Stimulated activated CD4-positive, alpha-beta T cell treated with anti-CD3 and anti-CD28 coated beads, TNF-alpha, amount 100 ng/mL, for 4 hours (primary cell): ENCODE measurements at places on chromosomes 6 and 20.

- no peak for DNase-seq
Observed at GRCh38 chr6:13256266-13257001, 71.9 kb downstream of the TBC1D7 start.

- DNase-seq = no peak
Observed at GRCh38 chr6:53771785-53772624, 22.8 kb upstream of the LRRC1 start.

DNA sequence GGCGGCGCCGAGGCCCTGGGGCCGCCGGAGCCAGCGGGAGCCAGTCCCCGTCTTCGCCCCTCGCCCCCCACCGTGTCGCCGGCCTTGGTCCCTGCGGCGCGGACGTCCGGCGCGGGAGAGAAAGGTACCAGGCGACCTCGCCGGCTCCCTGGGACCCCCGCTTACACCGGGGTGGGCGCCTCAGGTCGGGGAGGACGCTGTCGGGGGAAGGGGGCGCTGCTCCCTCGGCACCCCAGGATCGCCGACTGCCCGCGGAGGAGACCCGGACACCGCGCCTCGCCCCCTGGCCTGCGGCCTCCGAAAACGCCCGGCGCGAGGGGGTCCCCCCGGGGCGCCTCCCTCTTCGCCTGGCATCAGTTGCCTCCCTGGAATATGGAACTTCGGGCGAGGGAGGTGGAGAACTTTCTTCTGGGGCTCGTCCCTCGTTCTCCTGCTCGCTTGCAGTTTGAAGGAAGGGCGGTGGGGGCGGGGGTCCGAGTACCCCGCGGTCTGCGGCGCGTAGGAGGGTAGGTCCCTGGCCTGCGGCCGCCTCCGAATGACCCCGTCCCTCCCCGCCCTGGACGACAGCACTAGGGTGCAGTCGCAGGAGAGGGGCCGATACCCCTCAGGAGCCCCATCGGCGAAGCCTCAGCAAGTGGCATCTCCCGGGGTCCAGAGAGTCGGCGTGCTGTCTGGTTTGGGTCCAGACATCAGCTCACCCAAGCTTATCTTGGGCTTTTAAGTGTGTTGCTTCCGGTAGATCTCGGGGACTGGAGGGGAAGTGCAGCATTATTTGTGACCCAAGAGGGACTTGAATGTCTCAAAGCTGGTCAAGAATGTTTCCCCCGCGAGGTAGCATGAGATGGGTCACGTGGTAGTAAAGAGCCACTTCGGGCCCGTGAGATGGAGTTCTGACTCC is 549 bp downstream of the ANKRD6 start:
- peak; percentile 12 for DNase-seq

DNA sequence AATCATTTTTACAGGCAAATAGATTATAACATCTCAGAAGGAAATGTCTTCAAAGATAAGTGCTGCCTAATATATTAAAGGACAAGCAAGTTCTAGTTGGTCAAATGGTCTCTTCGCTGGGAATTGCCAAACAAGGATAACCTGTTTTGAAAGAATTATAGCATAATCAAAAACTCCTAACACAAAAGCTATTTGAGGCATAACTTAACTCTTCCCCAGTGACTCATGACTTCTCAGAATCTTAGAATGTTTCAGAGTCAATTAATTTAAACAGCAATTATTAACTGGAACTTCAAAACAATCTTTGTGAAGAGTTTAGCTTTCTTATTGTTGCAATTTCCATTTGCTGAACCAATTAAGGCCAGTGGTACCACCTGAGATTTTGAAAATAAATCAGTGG is 126.6 kb downstream of the MTFR2 start:
- no peak for DNase-seq

DNA sequence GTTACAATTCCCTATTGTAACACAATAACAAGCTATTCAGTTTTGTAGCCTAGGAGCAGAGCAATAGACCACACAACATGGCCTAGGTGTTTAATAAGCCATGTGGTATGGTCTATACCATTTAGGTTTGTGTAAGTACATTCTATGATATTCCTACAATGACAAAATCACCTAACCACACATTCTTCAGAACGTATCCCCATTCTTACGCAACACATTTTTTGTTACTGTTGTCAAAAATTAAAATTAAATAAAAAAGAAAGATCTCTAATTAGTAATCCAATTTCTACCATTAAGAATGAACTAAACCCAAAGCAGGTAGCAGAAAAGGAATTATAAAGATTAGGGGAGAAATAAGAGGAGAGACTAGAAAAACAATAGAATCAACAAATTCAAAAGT is 44.0 kb downstream of the RANBP9 start:
- no peak for DNase-seq

- no peak for DNase-seq
Observed at GRCh38 chr6:84583784-84584183, 180.6 kb downstream of the TBX18 start.

DNA sequence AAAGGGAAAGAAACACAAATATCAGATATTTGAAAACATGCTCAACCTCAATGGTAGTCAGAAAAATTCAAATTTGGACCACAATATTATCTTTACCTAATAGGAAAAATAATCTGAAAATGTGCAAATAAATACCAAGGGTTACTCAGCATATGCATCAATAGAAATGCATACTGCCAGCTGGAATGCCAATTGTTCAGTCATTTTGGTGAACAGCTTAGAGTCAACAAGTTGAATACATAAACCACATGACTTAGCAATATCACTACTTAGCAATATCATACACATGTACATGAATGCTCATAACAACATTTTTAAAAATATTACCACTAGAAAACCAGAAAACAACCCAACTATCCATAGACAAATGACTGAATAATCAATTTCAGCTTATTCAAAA is 212.7 kb downstream of the PTPRK start:
- DNase-seq = no peak

DNA sequence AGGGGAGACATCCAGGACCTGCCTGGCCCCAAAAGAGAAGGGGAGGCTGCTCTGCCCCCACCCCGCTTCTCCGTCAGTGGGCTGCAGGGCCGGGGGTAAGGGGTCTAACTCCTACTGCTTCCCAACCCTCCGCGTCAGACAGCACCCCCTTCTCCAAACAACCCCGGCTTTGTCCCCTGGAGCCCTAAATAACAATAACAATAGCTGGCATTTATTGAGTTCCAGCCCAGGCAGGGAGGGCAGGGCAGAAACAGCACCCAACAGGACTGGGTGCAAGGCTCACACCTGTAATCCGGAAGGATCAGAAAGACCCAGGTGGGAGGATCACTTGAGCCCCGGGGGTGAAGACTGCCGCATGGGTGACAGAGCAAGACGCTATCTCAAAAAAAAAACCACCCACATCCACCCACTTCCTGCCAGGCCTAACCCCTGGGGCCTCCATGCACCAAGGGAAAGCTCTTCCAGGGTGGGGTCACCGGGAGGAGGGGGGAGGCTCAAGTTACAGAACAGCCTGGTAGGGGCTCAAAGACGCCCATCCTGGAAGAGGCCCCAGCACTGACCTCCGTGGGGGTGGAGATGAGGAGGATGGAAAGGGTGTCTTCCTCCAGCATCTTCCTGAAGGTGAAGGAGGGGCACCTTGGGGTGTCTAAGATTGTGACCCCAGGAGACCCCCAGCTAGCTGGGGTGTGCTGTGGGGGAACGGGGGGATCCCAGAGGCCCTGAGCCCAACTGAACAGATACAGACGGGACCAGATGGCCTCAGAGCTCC is 1.3 kb upstream of the FNDC11 start:
- DNase-seq = peak; percentile 26

GRCh38 chr6:33028220-33028849 is 18.9 kb upstream of the HLA-DOA start:
- DNase-seq = no peak

DNA sequence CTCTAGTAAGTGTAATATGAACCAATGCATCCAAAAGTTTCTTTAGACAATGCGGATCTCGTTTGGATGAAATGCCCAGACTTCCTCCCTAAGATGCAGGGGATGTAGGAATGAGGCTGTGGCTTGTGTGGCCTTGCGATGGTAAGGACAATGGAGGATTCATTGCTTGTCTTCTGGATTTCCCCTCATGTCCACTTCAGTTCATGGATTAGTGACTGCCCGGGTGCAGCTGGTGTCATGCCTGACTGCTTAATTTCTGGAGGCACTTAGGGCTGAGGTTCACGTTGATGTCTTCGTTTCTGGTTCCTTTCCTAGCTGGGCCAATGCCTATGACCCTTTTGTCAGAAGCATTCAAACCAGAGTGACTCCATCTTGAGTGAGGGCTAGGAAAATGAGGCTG is 93.8 kb downstream of the SCP2D1 start:
- no peak for DNase-seq

DNA sequence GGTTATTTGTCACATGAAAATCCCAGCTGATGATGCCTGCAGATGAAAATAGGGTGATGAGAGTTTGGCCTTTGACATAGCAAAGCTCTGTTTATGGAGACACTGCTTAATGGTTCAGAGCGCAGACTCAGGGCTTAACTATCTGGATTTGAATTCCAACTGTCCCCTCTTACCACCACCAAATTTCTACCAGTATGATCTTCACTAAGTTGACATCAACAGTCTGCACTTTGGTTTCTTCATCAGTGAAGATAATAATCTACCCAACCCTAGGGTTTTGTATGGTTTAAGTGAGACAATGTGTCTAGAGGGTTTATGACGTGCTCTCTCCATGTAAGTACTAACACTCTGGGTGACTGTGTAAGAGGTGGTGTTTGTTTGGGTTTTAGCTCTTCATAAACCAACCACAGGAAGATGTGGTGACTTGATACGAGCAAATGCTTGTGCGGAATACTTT is 151.4 kb upstream of the TNFAIP3 start:
- no peak for DNase-seq

DNA sequence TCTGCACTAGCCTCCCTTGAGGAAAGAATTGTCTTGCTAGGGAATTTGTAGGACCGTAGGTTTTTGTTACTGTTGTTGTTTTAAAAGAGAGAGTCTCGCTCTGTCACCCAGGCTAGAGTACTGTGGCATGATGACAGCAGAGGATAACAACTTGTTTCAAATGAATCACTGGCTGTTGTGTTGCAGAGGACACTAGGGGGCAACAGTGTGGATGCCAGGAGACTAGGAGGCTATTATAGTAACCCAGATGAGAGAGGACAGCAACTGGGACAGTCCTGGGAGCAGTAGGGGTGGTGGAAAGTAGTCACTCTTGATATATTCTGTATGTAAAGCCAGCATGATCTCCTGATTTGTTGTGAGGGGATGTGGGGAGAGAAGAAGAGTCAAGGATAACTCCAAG is 41.8 kb upstream of the LAMA4 start:
- no peak for DNase-seq

DNA sequence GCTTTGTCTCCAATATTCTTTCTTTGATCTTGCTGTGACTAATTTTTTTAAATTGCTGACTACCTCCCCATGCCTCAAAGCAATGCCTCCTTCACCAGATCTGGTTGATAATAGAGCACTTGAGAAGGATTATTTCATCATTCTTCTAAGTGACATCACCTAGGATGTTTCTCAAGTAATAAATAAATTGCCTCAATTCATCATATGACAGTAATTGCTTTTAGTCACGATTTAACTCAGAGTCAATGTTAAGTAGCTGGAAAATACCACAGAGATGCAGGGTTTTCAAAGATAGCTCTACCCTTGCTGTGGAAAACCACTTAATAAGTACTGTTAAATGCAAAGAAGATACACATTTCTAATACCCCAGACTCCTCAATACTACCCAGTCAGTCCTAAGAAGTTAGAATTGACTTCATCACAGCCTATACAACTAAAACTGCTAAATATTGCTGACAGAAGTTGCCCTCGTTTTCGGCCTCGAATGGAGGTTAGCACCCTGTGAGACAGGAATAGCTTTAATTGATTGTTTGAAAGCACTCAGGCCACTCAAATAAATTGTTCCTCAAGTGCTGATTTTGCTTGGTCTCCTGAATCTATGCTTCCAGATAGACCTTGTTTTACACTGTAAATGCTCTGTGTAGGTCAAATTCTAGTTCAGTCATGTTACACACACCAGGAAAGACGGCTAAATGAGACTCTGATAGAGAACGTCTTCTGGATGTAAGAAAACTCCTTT is 640.6 kb upstream of the CHD6 start:
- no peak for DNase-seq

GRCh38 chr6:15551798-15552197 is 111.0 kb downstream of the DTNBP1 start:
- no peak for DNase-seq

GRCh38 chr6:72084992-72085569 is 198.7 kb downstream of the RIMS1 start:
- DNase-seq = no peak

- no peak for DNase-seq
Observed at GRCh38 chr6:145068577-145068976, 666.7 kb downstream of the EPM2A start.

GRCh38 chr6:2296781-2297180 is 51.4 kb upstream of the GMDS start:
- no peak for DNase-seq

GRCh38 chr6:8707369-8707768 is 272.0 kb upstream of the SLC35B3 start:
- no peak for DNase-seq

DNA sequence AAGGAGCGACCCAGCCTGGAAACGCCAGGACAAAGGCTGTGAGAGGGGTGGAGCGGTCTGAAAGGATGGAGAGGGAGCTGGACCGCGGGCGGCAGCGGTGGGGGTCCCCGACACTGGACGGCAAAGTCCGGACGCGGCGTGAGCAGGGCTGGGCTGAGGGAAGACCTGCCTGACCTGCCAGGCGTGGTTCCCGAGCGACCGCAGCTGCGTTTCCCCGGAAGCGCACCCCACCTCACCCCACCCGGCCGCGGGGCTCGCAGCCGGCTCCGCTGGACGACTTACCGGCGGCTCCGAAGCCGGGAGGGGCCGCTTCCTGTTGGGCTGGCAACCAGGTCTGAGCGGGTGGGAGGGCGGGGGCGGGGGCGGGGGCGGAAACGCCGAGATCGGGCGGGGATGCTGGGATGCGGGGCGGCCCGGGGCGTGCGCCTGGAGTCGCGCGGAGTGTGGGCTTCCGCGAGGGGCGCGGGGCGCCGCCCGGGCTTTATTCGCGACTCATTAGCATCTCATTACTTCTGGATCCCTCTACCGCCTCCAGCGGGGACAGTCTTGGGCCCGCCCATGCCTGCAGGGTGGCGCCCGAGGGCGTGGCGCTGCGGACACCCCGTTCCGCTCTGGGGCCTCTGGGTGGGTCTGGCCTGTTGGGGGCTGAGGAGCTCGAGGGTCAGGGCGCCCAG is at the start of gene MICAL1:
TSS of gene MICAL1 (minus strand) at position 336 of the 674 bp plus-strand sequence. CDS start 1,576 bp downstream, outside the sequence.
- DNase-seq = peak; percentile 45

GRCh38 chr20:4234128-4234527 is 218.8 kb upstream of the RNF24 start:
- DNase-seq = no peak

- no peak for DNase-seq
Observed at GRCh38 chr20:14127514-14128223, 132.4 kb downstream of the MACROD2 start.

- DNase-seq = no peak
Observed at GRCh38 chr20:57514273-57514751, 10.6 kb downstream of the CTCFL start.

GRCh38 chr6:138291849-138292181 is 73.5 kb upstream of the PBOV1 start:
- no peak for DNase-seq

DNA sequence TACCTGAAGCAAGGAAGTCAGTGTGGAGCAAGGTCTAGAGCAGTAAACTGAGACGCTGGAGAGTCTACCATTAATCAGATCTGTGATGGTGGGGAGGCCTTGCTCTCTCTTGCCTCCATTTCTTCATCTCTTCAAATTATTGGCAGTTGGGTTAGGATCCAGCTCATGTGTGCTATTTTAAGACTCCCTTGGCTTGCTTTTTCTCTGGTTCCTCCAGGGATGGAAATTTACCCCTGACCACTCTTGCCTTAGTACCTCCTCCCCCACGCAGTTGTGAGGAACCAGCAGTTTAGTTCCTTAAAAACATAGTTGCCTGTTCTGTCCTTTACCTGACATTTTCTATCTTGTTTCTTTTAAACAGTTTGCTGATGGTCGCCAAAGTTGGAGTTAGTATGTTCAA is 7.4 kb downstream of the TMEM14C start:
- no peak for DNase-seq
